ENCODE measurements at places on chromosomes 16 and 17. TPM values are rescaled to one million over a fixed set of nuclear protein-coding genes. Genes with fewer than 3 reads are reported as not detected.

Gene B4GALNT2
- total RNA-seq = 2.4 TPM

Gene ACSM3
- 0.22 TPM for total RNA-seq

Gene SLC5A10
- not detected for total RNA-seq

Gene CACNA1G
- under 0.01 TPM for total RNA-seq

Gene CRYM
- 0.14 TPM for total RNA-seq

Gene RCVRN
- not detected for total RNA-seq

Gene DNAI2
- not detected for total RNA-seq

Gene CLEC19A
- not detected for total RNA-seq

Gene KRTAP4-5
- not detected for total RNA-seq

Gene ASGR2
- total RNA-seq = not detected

Gene COG8
- 24.9 TPM for total RNA-seq

Gene SGSH
- 10.3 TPM for total RNA-seq

Gene KRT20
- total RNA-seq = not detected

Gene FAM20A
- 0.57 TPM for total RNA-seq

Gene SYT17
- 0.66 TPM for total RNA-seq

Gene IL21R
- total RNA-seq = 0.14 TPM

Gene TLCD3A
- 22.3 TPM for total RNA-seq

Gene HS3ST3A1
- 26.3 TPM for total RNA-seq

Gene IL17C
- not detected for total RNA-seq

Gene GLP2R
- 0.66 TPM for total RNA-seq

Gene CBX2
- total RNA-seq = 3.4 TPM

Gene TRIM47
- 15.3 TPM for total RNA-seq

Gene CTRL
- total RNA-seq = 0.29 TPM

Gene OTOA
- not detected for total RNA-seq

Gene CIBAR2
- not detected for total RNA-seq

Gene KCNG4
- not detected for total RNA-seq

Gene SDR42E2
- total RNA-seq = under 0.01 TPM

Gene DPEP3
- total RNA-seq = not detected

Gene INCA1
- 0.22 TPM for total RNA-seq

Gene STAT3
- total RNA-seq = 119 TPM

Gene OTOP3
- not detected for total RNA-seq

Gene ATAD5
- 0.88 TPM for total RNA-seq

Gene CCNF
- 4.6 TPM for total RNA-seq

Gene RAB26
- 1.5 TPM for total RNA-seq

Gene MPP2
- 0.43 TPM for total RNA-seq

Gene PIK3R6
- not detected for total RNA-seq
